ENCODE measurements at places on chromosomes 5 and 9.

GRCh38 chr5:72288924-72289323, 31.1 kb downstream of the MRPS27 start:
- no peak for DNase-seq

DNA sequence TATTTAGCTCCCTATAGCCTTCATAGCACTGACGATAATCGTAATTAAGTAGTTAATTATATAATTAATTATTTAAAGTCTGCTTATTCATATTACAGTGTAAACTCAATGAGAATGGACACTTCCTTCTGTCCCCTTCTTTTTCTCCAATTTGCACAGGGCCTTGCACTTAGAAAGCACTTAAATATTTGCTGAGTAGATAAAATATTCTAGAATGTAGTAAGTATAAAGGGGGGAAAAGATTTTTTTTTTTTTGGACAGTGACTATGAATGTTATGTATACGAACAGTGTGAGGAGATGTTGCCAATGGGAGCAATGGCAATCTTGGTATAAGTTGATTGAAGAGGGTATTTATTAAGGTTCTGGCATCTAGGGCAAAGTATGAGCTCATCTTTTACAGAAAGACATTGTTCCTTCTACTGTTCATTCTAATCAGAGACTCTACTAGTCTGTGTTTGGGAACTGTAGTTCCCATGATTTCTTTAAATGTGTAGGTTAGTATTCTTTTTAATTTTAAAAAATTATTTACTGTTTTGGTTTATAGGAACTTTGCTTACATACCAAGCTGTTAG, 49.4 kb downstream of the YTHDC2 start:
- no peak for DNase-seq

GRCh38 chr9:83424831-83425230, 113.4 kb downstream of the FRMD3 start:
- no peak for DNase-seq

DNA sequence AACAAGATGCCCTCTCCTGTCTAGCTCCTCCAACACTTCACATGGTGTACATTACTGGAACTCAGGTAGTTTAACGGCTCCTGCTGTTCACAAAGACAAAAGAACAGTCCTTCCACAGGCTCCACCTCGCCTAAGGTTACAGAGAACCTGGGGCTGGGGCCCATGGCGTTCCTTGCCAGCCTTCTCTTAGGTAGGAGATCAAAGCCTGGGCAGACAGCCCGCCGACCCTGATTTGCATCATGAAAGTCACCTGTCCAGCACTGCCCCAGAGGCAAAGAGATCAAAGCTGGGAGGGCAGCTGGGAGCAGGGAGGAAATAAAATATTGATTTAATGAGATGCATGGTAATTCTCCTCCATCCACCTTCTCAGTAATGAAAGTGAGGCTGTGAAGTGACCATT, 115.0 kb upstream of the SLIT3 start:
- no peak for DNase-seq

- no peak for DNase-seq
These were observed 1.7 kb downstream of the FKBP15 start for GRCh38 chr9:113219186-113219936.

DNA sequence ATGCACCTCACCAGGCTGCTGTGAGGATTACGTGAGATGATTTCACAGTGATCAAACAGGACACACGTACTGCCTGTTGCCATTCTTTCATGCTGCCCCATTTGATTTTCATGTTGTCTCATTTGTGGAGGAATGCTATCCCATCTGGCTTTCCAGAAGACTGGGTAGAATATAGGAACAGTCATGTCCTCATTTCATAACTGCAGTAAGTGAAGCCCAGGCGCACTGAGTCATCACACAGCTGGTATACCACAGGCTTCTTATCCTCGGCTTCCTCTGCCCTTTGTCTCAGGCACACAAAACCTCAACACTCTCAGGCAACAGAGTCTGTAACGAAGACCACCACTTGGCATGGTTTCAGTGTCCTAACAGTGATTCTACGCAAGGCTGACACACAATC, 62.3 kb downstream of the LHFPL2 start:
- DNase-seq, result peak; percentile 96

DNA sequence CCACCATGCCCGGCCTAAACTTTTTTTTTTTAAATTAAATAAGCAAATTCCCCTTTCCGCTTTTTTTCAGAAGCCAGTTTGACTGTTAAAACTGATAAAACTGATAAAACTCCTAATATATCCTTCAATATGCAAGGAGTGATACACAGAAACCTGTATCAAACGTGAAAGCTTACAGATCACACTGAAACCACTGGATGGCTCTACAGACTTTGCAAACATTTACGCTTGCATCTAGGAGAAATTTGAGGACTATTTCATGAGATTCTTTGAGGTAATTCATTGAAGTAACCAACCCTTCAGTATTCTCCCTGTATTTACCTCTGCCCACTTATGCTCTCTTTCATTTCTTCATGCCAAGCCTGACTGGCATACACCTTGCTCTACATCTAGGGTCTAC, 40.6 kb upstream of the CHD1 start:
- DNase-seq, result no peak

DNA sequence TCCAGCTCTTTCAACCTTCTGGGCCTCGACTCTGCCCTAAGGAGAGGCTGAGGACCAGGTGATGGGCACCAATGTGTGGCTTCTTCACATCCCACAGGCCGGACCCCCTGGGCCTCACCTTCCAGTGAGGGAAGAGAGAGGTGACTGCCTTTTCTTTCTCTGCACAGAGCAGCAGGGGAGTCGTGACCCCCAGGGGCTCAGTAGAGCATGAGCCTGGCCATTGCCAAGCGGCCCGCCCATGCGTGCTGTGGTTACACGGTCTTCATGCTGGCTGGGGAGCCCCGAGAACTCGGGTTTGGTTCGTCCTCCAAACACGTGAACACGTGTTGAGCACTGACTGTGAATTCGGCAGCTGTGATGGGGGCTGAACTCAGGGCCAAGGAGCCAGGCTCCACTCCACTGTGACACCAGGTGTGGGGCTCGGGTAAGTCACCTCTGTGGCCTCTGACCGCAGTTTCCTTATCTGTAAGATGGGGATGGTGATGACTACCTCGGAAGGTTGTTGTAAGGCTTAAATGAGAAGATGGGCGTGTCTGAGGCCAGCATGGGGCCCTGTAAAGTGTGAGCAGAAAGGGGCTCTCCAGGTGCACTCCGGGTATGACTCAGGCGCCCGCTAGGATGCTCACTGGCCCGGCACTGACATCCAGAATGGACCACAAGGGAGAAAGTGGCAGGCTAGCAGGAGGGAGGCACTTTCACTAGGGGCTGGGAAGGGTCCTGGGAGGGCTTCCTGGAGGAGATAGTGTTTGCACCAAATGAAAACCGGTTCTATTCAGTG, 13.4 kb upstream of the GRHPR start:
- no peak for DNase-seq

GRCh38 chr9:101650142-101650541, 55.4 kb upstream of the PPP3R2 start:
- DNase-seq, result no peak

- no peak for DNase-seq
These were observed 16.6 kb downstream of the OR2V1 start for GRCh38 chr5:181114284-181114843.

GRCh38 chr5:170545313-170545712, 41.5 kb downstream of the KCNIP1 start:
- no peak for DNase-seq

DNA sequence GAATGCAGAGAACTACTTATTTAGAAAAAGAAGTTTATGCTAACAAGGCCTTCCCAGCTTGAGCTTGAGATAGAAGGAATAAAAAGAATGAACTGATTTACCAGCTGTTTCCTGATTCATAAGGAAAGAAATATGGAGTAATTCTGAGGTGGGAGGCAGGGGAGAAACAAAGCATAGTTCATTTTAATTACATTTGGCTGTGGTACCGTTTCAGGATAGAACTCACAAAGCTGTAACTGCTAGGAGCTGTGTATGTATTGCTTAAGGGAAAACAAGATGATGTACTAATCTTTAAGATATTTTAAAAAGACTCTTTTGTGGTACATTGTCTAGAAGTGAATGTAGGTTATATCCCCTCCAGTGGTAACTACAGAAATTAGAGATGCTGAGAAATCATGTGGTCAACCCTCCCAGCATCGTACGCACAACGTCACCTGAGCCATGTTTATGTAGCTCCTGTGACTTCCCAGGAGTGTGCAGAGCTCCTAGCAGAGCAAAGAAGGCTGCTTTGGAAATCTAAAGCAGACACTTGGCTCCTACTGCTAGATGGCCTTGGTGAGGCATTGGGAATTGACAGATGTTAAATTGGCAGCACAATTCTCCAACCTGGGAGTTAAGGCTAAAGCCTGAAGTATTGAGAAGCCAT, 208.3 kb upstream of the VLDLR start:
- DNase-seq, result no peak

DNA sequence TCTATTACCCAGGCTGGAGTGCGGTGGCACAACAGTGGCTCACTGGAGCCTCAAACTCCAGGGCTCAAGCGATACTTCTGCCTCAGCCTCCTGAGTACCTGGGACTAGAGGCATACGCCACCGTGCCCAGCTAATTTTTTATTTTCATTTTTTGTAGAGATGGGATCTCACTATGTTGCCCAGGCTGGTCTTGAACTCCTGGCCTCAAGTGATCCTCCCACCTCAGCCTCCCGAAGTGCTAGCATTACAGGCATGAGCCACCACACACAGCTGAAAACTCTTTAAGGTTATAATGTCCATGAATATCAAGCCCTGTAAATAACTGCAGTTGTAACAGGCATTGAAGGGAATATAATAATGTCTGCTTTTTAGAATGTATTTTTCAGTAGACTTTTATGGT, 271.2 kb downstream of the AOPEP start:
- DNase-seq, result no peak

- no peak for DNase-seq
These were observed 311.4 kb upstream of the MSX2 start for GRCh38 chr5:174412941-174413340.

- no peak for DNase-seq
These were observed 44.9 kb upstream of the MAN2A1 start for GRCh38 chr5:109644829-109645228.

DNA sequence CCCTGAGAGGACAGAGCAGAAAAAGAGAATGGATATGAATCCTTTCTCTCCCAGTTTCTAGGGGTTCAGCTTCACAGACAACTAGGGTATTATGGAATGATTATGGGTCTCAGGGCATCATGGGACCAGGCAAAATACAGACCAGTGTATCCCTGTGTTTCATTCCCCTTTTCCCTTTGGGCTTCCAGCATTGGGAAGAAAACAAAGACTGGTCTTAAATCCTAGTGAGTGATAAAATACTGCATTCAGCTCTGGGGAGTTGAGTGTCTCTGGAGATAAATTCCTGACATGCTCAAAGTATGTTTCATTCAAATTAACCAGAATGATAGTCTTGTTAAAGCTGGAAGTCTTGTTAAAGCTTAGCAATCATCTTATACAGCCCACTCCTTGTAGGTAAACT, 2.4 kb upstream of the POU4F3 start:
- no peak for DNase-seq

GRCh38 chr5:33631786-33632185, 191.0 kb downstream of the TARS1 start:
- no peak for DNase-seq

DNA sequence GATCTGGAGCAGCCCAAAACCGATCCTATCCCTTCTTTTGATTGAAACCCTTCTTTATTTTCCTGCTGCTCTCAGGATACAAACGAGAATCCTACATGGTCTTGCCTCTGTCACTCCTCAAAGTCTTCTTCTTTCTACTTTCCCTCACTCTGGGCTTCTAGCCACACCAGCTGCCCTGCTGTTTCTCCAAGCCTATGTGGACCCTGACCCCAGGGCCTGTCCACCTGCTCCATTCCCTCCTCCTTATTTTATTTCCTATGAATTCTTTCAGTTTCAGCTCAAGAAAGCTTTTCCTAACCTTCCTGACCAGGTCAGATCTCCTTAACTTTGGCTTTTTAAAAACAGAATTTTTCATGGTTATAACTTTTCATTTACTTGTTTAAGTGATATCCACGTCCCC, 141.0 kb downstream of the ARHGAP26 start:
- DNase-seq, result no peak

DNA sequence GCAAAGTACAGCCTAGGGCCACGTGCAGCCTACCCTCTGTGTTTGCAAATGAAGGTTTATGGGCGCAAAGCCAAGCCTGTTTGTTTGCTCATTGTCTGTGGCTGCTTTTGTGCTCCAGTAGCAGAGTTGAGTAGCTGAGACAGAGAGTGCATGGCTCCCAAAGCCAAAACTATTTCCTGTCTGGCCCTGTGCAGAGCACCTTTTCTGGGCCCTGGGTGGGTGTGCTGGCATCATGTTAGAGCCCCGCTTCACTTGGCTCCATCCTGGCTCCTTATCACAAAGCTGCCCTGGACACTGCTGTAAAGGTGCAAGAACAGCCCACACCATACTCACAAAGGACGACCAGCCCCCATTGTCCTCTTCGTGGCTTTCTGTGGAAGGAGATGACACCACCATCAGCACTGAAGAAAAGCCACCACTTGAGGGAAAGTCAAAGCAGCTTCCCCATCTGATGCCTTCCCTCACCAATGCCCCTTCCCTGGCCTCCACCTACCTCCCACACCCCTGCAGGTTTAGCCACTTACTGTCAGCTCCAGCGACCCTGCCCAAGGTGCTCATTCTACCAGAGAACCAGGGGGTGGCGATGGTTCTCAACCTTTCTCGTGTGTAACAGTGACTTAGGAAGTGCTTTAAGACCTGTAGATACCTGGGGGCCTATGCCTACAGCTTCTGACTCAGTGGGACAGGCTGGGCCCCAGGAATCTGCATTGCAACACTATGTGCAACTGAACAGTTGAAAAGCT, 23.4 kb downstream of the LCP2 start:
- DNase-seq, result no peak

GRCh38 chr9:36091026-36091953, 45.2 kb upstream of the GLIPR2 start:
- peak; percentile 38 for DNase-seq

DNA sequence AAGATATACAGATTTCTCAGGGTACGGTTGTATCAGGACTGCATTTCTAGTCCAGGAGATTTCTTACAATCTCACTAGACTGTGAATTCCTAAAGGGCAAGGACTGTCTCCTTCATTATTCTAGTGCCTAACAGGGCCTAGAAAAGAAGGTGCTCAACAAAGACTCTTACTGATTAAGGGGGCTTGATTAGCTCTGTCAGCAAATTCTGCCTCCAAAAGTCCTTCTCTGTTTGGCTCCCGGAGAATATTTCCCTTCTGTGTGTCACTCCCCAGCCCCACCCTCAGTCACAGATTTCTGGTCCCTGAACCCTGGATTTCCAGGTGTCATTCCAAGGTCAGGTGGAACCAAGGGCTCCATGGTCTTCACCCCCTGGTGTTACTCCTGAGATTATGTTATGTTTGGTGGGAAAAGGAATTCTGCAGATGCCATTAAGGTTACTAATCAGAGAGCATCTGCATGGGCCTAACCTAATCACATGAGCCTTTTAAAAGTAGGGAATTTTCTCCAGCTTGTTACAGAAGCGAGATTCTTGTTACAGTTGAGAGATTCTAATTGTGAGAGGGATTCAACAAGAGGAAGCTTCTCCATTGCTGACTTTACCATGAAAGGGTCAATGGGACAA, 167.7 kb upstream of the LHFPL2 start:
- DNase-seq, result no peak
